ENCODE measurements at places on chromosomes 13 and 19.

GRCh38 chr13:94988654-94989053 is 276.3 kb upstream of the SOX21 start:
- DNase-seq, result peak; percentile 9

- no peak for DNase-seq
Measured at GRCh38 chr13:106151056-106151699, 384.3 kb downstream of the EFNB2 start.

DNA sequence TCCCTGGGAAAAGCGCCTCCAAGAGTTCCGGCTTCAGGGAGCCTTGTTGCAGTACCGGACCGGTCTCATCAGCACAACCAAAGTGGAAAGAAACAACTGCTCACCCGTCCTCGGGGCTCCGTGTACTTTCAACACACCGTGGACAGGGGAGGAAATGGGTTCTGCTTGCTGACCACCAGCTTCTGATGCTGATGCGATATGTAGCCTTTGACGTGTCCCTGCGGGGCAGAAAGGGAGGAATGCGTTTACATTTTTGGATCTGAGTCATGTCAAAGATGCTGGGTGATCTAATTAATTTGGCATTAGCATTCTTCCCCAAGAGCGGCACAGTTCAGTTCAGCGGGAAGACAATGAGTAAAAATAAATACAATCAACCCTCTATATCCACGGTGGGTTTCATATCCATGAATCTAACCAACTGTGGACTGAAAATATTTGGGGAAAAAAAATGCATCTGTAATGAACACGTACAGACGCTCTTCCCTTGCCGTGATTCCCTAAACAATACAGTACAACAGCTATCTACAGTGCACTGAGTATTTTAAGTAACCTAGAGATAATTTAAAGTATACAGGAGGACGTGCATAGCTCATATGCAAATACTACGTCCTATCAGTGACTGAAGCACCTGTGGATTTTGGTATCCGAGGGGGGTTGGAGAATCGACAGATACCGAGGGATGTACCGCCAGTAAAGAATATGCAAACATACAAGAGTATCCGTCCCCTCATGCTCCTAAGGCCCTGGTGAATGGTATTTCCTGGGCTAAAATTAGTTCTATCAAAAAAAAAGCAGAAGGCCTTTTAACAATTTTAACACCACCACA is 19.8 kb downstream of the PROZ start:
- no peak for DNase-seq

GRCh38 chr13:63438951-63439350 is 2023.3 kb upstream of the PCDH20 start:
- no peak for DNase-seq

DNA sequence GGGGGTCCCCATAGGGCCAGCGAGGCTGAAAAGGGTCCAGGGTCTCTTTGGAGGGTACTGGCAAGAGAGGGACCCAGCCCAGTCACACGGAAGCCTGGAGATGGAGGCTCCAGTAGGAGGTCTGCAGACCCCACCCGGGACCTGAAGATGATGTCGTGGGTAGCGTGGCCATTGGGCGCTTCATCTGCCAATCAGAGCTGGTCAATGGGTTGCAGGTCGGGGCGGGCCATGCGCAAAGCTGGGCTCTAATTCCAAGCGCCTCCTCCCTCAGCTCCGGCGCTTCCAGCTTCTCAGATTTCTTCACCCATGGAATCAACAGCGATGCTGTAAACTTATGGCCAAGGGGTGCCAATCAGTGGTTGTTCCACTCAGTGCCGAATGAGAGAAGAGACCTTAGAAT is 10.9 kb downstream of the SIGLEC12 start:
- DNase-seq, result no peak

GRCh38 chr19:51082611-51083010 is at the start of gene KLK14:
KLK14 (minus strand) TSS chr19:51082887; CDS start chr19:51082614, 273 bp downstream.
- no peak for DNase-seq

DNA sequence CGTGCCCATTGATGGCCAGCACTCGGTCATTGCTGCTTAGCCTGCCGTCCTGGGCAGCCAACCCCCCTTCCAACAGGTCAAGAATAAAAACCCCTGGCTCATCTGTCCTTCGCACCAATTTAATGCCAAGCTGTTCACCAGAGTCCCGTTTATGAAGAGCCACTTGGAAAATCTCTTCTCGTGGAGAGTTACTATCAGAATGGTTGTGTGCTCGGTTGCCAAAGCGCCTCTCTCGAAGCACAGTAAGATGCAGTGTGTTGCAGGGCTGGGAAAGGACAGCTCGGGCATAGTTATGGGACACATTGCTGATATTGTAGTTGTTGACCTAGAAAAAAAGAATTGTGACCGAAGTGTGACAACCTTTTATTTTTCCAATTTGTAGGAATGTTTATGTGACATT is 57.9 kb downstream of the LNX2 start:
- DNase-seq, result no peak

DNA sequence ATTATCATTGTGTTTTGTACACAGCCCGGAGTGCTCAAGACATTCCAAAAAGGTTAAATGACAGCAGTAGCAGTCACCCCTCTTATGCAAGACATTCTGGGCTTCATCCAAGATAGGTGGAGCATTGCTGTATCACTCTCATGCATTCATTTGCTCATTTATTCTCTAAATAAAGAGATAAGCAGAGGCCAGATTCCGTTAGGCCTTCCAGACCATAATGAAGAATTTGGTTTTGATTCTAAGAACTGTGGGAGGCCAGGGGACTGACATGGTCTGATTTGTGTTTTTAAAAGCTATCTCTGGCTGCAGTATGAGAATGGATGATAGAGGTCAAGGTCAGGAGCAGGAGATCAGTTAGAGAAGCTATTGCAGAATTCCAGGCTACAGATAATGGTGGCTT is 145.8 kb downstream of the KCNRG start:
- no peak for DNase-seq

DNA sequence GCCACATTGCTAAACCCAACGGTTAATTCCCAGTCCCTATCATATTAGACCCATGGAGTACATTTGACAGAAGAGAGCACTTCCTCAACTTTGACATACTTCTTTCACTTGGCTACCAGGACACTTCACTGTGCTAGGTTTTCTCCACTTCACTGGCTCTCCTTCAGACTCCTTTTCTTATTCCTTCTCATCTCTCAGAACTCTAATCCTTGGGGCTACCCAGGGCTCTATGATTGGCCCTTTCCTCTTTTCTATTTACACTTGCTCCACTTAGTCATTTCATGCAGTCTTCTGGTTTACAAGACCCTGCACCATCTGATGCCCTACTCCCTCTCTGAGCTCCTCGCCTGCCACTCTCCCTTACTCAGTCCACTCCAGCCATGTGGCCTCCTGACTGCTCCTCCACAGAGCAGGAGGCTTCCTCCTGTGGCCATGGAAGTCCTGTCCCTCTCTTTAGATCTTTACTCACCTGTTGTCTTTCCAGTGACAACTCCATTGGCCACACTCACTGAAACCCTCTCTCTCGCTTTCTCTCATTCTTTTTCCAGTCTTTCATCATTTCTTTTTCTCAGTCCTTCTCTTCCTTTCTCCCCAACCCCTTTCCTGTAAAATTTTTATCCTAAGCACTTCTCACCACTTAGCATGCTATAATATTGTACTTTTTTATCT is 90.4 kb downstream of the TBC1D4 start:
- no peak for DNase-seq

- DNase-seq, result no peak
Measured at GRCh38 chr19:30226464-30227011, 145.6 kb upstream of the ZNF536 start.

DNA sequence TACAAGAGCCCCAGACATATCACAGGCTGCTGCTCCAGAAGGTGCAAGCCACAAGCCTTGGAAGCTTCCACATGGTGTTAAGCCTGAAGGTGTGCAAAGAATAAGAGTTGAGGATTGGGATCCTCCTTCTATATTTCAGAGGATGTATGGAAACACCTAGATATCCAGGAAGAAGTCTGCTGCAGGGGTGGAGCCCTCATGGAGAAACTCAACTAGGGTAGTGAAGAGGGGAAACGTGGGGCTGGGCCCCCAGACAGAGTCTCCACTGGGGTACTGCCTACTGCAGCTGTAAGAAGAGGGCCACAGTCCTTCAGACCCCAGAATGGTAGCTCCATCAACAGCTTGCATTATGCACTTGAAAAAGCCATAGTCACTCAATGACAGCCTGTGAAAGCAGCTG is 1444.0 kb downstream of the SLITRK1 start:
- DNase-seq, result no peak

DNA sequence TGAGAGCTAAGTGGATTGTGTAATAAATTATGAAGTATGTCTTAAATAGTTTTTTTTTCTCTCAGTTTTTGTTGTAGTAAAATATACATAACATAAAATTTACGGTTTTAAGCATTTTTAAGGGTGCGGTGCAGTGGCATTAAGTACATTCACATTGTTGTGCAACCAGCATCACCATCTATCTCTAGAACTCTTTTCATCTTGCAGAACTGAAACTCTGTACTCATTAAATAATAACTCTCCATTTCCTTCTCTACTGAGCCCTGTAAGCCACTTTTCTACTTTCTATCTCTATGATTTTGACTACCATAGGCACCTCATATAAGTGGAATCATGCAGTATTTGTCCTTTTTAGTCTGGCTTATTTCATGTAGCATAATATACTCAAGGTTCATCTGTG is 87.1 kb downstream of the GJA3 start:
- no peak for DNase-seq

GRCh38 chr13:73278186-73278585 is 219.4 kb downstream of the KLF5 start:
- DNase-seq, result no peak

- DNase-seq, result peak; percentile 44
Measured at GRCh38 chr19:6047741-6048251, 62.5 kb downstream of the RFX2 start.

- no peak for DNase-seq
Measured at GRCh38 chr13:20782116-20782708, 8.5 kb upstream of the EEF1AKMT1 start.

Data from KBM-7 (cell line).